ENCODE measurements at places on chromosomes 16 and 17. TPM values are rescaled to one million over a fixed set of nuclear protein-coding genes. Genes with fewer than 3 reads are reported as not detected.

DNA sequence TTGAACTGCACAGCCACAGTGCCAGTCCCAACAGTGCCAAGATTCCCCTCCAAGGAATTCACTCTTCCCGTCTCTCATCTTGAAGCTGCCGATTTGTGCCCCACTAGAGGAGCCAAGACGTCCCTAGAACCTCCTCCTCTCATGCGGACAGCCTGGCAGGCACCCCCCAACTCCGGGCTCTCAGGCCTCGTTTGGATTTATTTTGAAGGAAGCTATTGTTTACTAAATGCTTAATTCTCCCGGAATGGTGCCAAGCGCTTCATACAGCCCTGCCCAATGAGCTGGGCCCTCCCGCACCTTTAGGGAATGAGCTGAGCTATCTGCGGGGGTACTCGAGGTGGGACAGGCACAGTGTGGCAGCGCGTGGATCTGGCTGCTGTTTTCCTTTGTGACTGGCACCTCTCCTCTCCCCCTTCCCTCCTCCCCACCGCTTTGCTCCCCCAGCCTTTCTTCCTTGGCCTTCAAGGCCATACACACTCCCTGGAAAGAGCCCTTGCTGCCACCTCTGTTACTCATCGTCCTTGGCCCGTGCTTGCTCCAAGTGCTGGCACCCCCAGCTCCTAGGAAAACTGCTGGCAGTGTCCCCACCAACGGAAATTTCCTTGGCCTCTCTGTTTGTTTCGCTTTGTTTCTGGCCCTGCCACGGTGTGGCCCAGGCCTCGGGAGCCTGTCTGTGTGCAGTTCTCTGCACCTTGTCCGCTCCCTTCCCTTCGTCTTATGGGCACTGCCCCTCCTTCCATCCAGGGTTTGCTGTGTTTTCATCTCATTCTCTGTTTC lies 49.9 kb upstream of the CDR2 start:
- no peak for DNase-seq

Gene ASGR2
- total RNA-seq = not detected

Gene PRSS27
- total RNA-seq = not detected

GRCh38 chr16:24807301-24807700 lies 38.5 kb upstream of the SLC5A11 start:
- no peak for DNase-seq

- DNase-seq = no peak
These were observed 43.1 kb upstream of the NKD1 start for GRCh38 chr16:50505115-50505514.

- DNase-seq = no peak
These were observed 21.5 kb upstream of the ADGRG1 start for GRCh38 chr16:57606847-57607501.

DNA sequence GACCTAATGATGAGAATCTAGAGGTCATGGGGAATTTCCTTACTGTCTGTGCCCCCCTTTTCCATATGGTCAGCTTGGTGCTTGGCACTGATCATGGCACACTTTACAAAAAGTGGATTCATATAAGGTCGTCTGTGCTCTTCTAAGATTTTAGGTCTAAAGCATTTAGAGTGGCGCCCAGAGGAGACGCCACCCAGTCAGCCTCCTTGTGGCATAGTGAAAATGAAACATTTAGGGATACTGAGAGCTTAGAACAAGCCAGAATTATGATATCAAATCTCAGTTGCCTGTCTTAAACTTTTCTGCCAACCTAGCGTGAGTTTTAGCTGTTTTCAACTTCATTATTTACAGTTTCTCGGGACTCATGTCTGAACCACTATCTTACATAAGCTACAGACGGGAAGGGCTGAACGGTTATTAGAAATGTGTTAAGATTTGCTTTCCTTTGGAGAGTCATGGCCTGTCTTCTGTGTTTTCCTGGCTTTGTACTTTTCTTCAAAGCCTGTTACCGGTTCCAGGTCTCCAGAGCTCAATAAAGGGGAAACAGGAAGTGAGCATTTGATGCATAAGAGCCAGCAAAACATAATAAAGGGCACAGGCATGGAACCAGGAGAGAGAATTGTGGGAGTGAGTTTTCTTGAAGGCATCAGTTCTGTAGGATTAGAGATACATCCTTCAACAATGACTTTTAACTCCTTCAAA lies 13.7 kb downstream of the ZNRF1 start:
- DNase-seq = no peak

Measured in HT1080 (cell line).